ENCODE measurements at places on chromosomes 6 and 20. TPM values are rescaled to one million over a fixed set of nuclear protein-coding genes. Genes with fewer than 3 reads are reported as not detected.

GRCh38 chr6:75052491-75052890 is 153.4 kb downstream of the COL12A1 start:
- DNase-seq, result no peak

DNA sequence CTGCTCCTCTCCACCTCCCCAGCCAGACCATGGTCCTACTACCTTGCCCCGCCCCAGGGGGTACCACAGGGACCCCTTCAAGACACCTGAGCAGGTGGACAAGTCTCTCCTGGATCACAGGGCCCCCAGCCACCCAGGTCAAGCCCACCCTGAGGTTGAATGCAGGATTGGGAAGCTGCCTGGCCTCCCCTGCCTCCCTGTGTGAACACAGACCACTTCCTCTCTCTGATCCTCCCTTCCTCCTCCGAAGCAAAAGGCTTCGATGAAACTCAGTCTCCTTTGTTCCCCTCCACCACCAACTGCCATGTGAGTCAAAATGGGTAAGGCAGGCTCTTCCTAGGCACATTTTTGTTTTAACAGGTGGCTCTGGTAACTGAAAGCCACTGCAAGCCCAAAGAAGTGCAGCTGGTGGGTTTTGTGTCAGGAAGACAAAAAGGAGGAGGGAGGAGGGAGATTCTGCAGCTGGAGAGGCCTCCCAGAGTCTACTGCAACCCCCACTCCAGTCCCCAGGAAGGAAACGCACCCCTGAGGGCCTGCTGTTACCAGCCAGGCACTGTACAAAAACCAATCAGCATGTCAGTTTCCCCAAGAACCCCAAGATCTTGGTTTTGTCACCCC is 5.4 kb downstream of the ADA start:
- peak; percentile 17 for DNase-seq

DNA sequence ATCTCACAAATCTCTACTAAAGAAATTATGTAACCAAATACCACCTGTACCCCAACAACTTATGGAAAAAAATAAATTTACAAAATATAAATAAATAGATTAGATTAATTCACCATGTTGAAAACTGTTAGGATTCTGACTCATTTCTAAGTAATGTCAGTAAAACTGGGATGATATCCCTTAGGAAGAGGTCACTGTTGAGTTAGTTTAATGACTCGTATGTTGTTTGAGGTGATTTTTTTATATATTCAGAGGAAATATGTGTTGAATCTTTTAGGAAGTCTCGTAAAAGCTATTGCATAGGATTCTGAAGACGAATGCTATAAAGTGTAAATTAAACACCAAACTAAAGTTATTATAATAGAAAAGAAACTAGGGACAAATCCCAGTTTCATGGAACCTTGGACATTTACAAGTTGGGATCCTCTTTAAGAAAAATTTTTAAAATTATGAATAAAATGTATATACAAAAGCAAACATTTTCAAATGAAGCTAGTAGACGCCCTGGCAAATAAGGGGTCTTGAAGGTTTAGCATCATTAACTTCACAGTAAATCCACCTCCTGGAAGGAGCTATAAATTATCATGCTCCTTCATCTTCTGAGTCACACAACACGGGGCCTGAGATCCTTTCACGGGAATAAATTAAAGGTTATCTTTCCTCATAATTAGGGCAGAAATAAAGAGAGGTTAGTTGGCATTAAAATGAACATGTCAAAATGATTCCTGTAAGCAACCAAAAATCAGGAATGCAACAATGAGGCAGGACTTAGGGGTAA is 37.0 kb upstream of the POU3F2 start:
- no peak for DNase-seq

RHAG gene
- total RNA-seq, result not detected

MLIP gene
- not detected for total RNA-seq

Measured in CD4-positive, alpha-beta T cell (primary cell).